ENCODE measurements at places on chromosomes 1 and 21.

GRCh38 chr21:34968414-34969333 lies 80.4 kb downstream of the RUNX1 start:
- DNase-seq: no peak

DNA sequence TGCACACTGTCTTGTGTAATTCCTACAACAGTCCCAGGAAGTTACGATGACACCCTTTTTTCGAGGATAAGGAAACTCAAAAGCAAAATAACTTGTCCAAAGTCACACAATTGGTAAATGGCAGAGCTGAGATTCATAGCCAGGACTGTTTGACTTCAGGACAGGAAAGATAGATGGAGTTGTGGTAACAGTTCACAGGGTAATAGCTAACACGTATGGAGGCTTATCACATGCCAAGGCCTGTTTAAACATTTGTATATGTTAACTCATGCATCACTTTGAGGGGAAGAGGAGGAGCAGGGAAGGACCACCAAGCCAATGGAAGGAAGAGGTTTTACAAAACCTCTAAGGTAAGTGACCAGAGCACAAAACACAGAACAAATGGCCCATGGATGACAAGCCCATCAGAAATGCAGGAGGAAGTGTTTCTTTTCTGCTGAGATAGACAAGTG lies 2.8 kb downstream of the DHCR24 start:
- no peak for DNase-seq

- peak; percentile 56 for DNase-seq
These were observed 34.7 kb downstream of the TOMM20 start for GRCh38 chr1:235093696-235094592.

DNA sequence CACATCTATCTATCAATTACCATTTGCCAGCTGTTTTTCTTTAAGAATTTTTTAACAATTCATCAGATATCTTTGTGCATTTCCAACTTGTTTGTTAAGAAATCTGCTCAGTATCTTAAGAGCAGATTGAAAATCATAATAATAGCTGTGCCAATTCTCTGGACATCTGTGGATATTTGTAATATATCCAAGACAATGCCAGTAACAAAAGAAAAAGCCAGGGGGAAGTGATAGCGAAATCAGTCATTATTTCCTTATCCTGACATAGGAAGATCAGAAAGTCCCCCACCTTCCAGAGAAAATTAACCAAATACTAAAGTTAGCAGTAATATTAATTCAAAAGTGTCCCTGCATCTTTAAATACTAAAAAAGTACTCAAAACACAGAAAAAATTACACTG lies 217.1 kb downstream of the RERE start:
- DNase-seq: no peak

GRCh38 chr1:184935920-184936798 lies 38.1 kb downstream of the NIBAN1 start:
- DNase-seq: no peak

GRCh38 chr21:42746593-42747275 lies 93.3 kb downstream of the PDE9A start:
- peak; percentile 6 for DNase-seq

- DNase-seq: no peak
These were observed 89.7 kb upstream of the RGS1 start for GRCh38 chr1:192485692-192486436.

- no peak for DNase-seq
These were observed 158.1 kb downstream of the ST6GALNAC3 start for GRCh38 chr1:76232666-76233065.

DNA sequence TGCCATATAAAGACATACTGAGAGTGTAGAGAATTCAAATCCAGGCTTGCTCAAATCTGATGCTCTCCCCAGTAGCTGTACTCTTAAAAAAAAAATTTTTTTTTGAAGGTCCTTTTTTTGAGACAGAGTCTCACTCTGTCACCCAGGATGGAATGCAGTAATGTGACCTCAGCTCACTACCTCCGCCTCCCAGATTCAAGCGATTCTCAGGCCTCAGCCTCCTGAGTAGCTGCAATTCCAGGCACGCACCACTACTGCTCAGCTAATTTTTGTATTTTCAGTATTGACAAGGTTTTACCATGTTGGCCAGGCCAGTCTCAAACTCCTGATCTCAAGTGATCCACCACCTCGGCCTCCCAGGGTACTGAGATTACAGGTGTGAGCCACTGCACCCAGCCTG lies 28.7 kb downstream of the STYXL2 start:
- no peak for DNase-seq

- no peak for DNase-seq
These were observed 20.3 kb downstream of the ENO1 start for GRCh38 chr1:8858112-8858668.

DNA sequence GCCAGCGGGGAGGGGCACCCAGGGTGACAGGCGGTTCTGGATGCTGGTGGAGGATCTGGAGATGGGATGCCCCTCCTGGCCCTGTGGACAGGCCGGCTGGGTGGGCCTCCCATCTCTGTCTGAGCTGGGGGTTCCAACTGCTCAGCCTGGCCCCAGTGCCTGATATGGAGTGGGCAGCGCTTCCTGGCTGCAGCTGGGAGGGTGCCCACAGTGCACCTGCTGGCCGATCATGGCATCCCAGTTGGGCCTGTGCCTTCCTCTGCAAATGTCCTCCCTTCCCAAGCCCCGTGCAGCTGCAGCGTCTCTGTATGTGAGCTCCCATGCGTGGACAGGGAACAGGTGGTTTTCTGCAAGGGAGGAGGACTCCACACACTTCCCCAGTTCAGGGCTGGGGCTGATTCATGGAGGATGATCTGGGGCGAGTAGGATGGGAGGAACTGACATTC lies 2.1 kb downstream of the PFKL start:
- no peak for DNase-seq

DNA sequence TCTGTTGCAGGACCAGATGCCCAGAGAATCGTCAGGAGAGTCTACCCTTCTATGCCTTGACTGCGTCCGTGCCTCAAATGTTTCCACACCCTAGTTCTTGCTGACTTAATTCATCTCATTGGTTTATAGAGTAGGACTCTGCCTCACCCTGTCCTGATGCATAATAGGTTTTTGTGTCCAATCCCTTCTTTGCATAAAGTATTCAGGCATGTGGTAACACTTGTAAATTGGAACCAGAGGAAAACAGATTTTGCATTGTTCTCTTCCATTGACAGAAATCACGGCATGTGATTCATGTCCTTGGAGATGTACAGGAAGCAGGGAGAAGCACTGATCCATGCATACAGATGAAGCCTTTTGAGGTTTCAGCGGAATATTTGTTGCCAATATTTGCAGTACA lies 29.5 kb downstream of the PLPPR5 start:
- no peak for DNase-seq

DNA sequence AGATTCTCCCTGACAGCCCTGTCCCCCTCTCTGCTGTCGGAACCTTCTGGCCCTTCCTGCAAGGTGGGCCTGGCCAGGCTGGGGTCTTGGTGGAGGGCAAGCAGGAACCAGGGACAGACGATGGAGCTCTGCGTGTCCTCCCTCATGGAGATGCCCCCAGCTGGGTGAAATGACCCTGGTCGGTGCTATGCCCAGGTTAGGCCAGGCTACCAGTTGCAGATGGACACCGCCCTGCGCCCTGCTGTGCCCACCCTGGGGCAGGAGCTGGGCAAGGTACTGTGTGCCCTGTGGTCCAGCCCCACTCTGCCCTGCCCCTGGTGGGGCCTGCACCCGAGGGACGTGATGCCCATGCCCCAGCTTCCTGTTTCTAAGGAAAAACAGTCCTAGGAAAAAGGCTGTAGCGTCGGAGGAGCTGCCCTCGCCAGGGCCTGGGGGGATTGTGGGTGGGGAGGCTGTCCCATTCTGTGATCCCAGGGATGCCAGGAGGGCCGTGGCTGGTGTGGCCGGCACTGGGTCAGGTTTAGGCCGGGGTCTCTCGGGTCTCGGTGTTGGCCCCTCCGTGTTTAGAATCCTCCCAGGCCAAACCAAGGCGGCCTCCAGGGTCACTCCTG lies 77.6 kb downstream of the MORN1 start:
- no peak for DNase-seq

- DNase-seq: no peak
These were observed 15.3 kb upstream of the AGPAT3 start for GRCh38 chr21:43849532-43850299.

DNA sequence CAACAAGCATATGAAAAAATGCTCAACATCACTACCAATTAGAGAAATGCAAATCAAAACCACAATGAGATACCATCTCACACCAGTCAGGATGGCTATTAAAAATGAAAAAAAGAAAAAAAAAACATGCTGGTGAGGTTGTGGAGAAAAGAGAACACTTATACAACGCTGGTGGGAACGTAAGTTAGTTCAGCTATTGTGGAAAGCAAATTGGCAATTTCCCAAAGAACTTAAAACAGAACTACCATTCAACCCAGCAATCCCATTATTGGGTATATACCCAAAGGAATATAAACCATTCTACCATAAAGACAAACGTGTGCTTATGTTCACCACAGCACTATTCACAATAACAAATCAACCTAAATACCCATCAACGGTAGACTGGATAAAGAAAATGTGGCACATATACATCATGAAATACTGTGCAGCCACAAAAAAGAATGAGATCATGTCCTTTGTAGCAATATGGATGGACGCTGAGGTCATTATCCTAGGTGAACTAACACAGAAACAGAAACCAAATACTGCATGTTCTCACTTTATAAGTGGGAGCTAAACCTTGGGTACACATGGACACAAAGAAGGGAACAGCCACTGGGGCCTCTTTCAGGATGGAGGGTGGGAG lies 49.5 kb downstream of the LYST start:
- DNase-seq: no peak

GRCh38 chr1:232678185-232678886 lies 48.4 kb upstream of the SIPA1L2 start:
- DNase-seq: no peak

GRCh38 chr1:236535662-236536161 lies 11.9 kb downstream of the LGALS8 start:
- DNase-seq: no peak

GRCh38 chr1:2545754-2546514 lies 10.2 kb upstream of the TNFRSF14 start:
- DNase-seq: peak; percentile 77

- no peak for DNase-seq
These were observed 30.1 kb downstream of the SZRD1 start for GRCh38 chr1:16397120-16397519.

DNA sequence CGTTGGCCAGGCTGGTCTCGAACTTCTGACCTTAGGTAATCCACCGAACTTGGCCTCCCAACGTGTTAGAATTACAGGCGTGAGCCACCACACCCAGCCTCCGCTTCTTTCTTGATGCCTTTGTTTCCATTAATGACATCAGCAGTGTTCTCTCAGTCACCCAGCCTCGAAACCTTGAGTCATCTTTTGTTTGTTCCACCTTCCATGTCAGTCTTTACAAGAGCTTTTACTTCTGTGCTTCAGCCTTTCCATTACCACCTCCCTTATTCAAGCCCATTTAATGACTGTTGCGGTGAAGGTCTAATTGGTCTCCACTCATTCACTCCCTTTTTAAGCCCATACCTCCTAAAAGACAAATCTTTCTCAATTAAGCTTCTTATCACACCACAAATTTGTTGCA lies 146.6 kb upstream of the ADGRL2 start:
- no peak for DNase-seq

All from activated CD8-positive, alpha-beta memory T cell treated with anti-CD3 and anti-CD28 coated beads for 4 hours (primary cell).